ENCODE measurements at places on chromosomes 11 and 22. TPM values are rescaled to one million over a fixed set of nuclear protein-coding genes. Genes with fewer than 3 reads are reported as not detected.

- DNase-seq, result no peak
- H3K4me3 ChIP-seq, result no peak overlapping the region
- H3K27ac ChIP-seq, result no peak overlapping the region
- H3K36me3 ChIP-seq, result peaks cover 31% of the 10 kb centered on the region
- peaks cover 3% of the 10 kb centered on the region for H3K4me1 ChIP-seq
These were observed 6.9 kb downstream of the SCGB1C1 start for GRCh38 chr11:199782-200181.

- no peaks in the 10 kb centered on the region for H3K36me3 ChIP-seq
- no peak overlapping the region for H3K4me3 ChIP-seq
- DNase-seq, result no peak
- H3K27me3 ChIP-seq, result no peaks in the 10 kb centered on the region
These were observed 1310.3 kb downstream of the BRD1 start for GRCh38 chr22:48517039-48518030.

- no peaks in the 10 kb centered on the region for H3K27me3 ChIP-seq
- H3K4me3 ChIP-seq, result no peak overlapping the region
- peaks cover 5% of the 10 kb centered on the region for H3K4me1 ChIP-seq
- no peaks in the 10 kb centered on the region for H3K36me3 ChIP-seq
These were observed 47.9 kb upstream of the FLI1 start for GRCh38 chr11:128645968-128646367.

GRCh38 chr22:42317008-42317407, 46.6 kb upstream of the TCF20 start:
- peak overlapping the region; percentile 24 for H3K27ac ChIP-seq
- H3K36me3 ChIP-seq, result no peaks in the 10 kb centered on the region
- DNase-seq, result peak; percentile 66
- H3K4me1 ChIP-seq, result peaks cover 23% of the 10 kb centered on the region
- H3K4me3 ChIP-seq, result no peak overlapping the region

- H3K36me3 ChIP-seq, result no peaks in the 10 kb centered on the region
- DNase-seq, result no peak
- no peaks in the 10 kb centered on the region for H3K4me1 ChIP-seq
- H3K27me3 ChIP-seq, result no peaks in the 10 kb centered on the region
- no peak overlapping the region for H3K27ac ChIP-seq
These were observed 15.4 kb downstream of the FAM181B start for GRCh38 chr11:82718307-82718706.

GRCh38 chr22:44080936-44081861, 57.1 kb downstream of the PARVB start:
- no peaks in the 10 kb centered on the region for H3K27me3 ChIP-seq
- peak overlapping the region; percentile 20 for H3K4me3 ChIP-seq
- peak; percentile 48 for DNase-seq
- no peaks in the 10 kb centered on the region for H3K36me3 ChIP-seq
- H3K27ac ChIP-seq, result no peak overlapping the region

- DNase-seq, result no peak
- no peak overlapping the region for H3K4me3 ChIP-seq
- no peaks in the 10 kb centered on the region for H3K27me3 ChIP-seq
- no peak overlapping the region for H3K27ac ChIP-seq
- no peaks in the 10 kb centered on the region for H3K4me1 ChIP-seq
- H3K36me3 ChIP-seq, result no peaks in the 10 kb centered on the region
These were observed 115.4 kb downstream of the OSBP2 start for GRCh38 chr22:30810105-30810504.

Gene TPBGL
- total RNA-seq, result 0.22 TPM

Measured in upper lobe of left lung (tissue), 6 donors.